ENCODE measurements at places on chromosomes 4 and X. TPM values are rescaled to one million over a fixed set of nuclear protein-coding genes. Genes with fewer than 3 reads are reported as not detected.
A peak's percentile ranks its signal among the peaks of the same experiment; 100 is the strongest.

GRCh38 chr4:10671366-10671765 is 13.2 kb downstream of the CLNK start:
- no peak overlapping the region for H3K4me3 ChIP-seq
- H3K27ac ChIP-seq, result peak overlapping the region; percentile 76
- no peaks in the 10 kb centered on the region for H3K27me3 ChIP-seq

DNA sequence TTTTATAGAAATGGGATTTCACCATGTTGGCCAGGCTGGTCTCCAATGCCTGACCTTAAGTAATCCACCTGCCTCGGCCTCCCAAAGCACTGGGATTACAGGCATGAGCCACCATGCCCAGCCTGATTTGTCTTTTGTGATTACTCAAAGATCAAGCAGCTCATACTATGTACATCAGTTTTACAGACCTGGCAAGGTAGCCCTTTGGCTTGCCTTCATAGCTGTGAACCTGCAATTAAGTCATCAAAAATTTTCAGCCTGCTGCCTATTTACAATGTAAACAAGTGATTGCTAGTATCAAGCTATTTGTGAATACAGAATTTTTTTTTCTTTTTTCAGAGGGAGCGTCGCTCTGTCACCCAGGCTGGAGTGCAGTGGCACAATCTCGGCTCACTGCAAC is 46.2 kb downstream of the GSX2 start:
- H3K36me3 ChIP-seq, result no peaks in the 10 kb centered on the region
- H3K27me3 ChIP-seq, result no peaks in the 10 kb centered on the region
- no peak overlapping the region for H3K4me3 ChIP-seq
- no peak overlapping the region for H3K27ac ChIP-seq
- peaks cover 3% of the 10 kb centered on the region for H3K4me1 ChIP-seq
- no peak for DNase-seq

DNA sequence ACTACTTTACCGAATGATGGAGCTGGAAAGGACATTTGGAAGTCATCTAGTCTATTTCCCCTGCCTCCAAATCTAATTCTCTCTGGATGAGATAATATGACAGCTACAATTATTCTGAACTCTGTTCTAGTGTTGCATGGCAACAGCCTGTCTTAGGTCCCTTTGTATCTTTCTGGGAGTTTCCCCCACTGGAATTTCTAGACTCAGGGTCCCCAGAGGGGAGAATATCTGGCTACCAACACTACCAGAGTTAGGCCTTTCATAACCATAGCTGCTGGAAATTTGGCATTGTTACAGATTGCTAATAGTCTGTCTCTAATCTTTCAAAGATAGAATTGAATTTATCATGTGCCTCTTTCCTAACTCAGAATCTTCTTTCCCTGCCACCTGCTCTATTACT is 4.5 kb downstream of the MSN start:
- H3K27ac ChIP-seq, result peak overlapping the region; percentile 80
- H3K4me1 ChIP-seq, result peaks cover 55% of the 10 kb centered on the region
- H3K36me3 ChIP-seq, result peaks cover 83% of the 10 kb centered on the region
- DNase-seq, result no peak

DNA sequence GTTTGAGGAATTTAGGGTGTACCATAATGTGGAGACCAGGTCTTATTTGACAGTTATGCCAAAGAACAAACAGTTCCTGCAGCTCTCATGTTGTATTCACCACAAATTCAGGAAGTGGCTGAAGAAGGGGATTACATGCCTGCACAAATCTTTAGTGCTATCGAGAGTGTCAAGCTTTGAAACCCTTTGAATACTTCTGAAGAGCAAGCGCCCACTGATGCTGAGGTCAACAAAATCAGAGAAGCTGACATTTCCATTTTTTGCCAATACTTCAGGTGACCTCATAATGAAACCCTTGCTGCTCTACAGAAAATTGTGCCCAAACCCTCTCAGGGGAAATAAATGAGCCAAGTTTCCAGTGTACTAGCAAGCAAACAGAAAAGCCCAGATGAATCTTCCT is 28.4 kb downstream of the PAK3 start:
- no peak overlapping the region for H3K4me3 ChIP-seq
- H3K27me3 ChIP-seq, result no peaks in the 10 kb centered on the region
- H3K4me1 ChIP-seq, result peaks cover 35% of the 10 kb centered on the region
- peak overlapping the region; percentile 86 for H3K27ac ChIP-seq

The MID1 gene
- total RNA-seq, result 0.08 TPM

The TLL1 gene
- not detected for total RNA-seq

The CSAG2 gene
- total RNA-seq, result 1.3 TPM

DNA sequence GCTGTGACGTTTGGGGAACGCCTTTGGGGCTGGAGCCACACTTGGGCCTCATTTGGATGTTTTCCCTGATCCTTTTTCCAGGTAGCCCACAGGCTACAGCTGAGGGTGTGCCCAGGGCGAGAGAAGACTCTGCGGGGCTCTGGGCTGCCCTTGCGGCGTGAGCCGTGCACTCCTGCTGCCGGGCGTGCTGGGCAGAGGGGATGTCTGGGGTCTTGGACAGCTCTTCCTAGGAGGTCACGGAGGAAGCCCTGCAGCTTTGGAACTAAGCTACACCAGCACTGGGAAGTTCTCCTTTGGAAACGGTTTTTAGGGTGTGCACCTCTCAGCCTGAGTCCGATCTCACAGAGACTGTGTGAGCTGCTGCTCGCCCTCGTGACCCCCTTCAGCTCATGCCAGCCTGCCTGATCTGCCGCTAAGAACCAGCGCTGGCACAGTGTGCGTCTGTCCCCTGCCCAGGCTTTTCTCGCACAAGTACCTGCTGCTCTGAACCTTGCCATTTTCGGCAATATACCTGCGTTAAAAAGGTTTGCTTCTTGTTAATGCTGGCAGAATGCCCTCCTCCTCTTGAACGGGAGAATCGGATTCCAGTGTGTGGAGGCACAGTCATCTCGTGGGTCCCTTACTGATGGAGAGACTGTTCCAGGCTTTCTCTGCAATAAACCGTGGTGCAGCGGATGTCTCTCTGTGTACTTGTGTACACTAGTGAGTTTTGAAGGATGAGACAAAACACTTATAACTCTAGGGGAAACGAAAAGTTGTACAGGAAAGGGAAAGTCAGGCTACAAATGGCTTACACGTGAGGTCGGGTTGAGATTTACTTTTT is 14.3 kb downstream of the MSANTD1 start:
- no peaks in the 10 kb centered on the region for H3K36me3 ChIP-seq
- no peak overlapping the region for H3K27ac ChIP-seq
- DNase-seq, result no peak

- H3K4me1 ChIP-seq, result no peaks in the 10 kb centered on the region
- no peak overlapping the region for H3K4me3 ChIP-seq
- no peaks in the 10 kb centered on the region for H3K27me3 ChIP-seq
- H3K36me3 ChIP-seq, result no peaks in the 10 kb centered on the region
- no peak overlapping the region for H3K27ac ChIP-seq
Measured at GRCh38 chr4:166662266-166662843, 571.9 kb downstream of the SPOCK3 start.

DNA sequence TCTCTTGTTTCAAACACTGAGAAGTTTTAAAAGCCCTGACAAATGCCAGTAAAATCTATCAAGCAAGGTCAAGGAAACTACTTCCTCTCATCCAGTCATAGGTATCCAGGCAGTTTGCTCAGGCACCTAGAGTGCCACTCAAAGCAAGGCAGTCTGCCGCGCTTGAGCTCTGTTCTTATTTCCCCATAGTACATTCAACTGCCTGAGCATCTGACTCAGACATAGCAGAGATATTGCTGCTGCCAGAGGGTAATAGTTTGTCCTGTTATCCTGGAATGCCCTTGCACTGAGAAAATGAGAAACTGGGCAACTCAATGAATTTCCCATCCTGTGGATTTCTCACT is 16.1 kb upstream of the ATP8A1 start:
- peaks cover 35% of the 10 kb centered on the region for H3K4me1 ChIP-seq
- H3K4me3 ChIP-seq, result no peak overlapping the region
- peaks cover 2% of the 10 kb centered on the region for H3K36me3 ChIP-seq
- H3K27me3 ChIP-seq, result peaks cover 1% of the 10 kb centered on the region

Measured in activated CD4-positive, alpha-beta memory T cell treated with anti-CD3 and anti-CD28 coated beads, Interleukin-2, amount 10 ng/mL, durations not matched to agents 7 days and 5 days (primary cell).